Stimulated activated CD8-positive, alpha-beta memory T cell treated with anti-CD3 and anti-CD28 coated beads, Interleukin-12 subunit alpha, Interleukin-12 subunit beta, amount 100 ng/mL, for 1 hour (primary cell): ENCODE measurements at places on chromosomes 1 and 21.

DNA sequence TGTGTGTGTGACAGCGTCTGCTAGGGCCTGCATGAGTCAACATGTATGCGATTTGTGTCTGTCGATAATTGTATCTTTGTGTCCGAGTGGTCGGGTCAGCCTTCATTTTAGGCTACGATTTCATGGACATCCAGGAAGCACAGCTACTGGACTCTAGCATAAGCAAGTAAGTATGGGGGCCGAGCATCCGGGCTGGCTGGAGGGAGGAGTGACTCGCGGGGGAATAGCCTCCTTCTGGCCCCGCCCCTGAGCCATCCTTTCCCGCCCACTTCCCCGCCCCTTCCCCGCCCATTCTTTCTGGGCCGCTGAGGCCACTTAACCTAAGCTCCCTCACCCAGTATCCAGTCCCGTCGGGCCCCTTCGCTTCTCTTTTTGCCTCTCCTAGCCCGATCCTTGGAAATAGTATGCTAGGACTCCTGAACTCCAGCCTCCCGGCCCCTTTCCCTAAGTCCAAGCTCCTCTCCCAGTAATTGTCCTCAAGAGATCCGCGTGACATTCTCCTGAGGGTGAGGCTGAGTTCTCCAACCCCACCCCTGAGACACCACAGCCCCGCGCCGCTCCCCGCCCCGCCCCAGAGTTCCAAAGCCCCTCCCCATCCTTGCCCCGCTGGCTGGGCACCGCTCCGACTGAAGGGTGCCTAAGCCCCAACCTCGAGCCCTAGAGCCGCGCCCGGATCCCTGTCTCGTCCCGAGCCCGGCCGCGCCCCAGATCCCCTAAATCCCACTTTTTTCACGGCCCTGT, 1.2 kb downstream of the MAP3K6 start:
- DNase-seq: peak; percentile 65

DNA sequence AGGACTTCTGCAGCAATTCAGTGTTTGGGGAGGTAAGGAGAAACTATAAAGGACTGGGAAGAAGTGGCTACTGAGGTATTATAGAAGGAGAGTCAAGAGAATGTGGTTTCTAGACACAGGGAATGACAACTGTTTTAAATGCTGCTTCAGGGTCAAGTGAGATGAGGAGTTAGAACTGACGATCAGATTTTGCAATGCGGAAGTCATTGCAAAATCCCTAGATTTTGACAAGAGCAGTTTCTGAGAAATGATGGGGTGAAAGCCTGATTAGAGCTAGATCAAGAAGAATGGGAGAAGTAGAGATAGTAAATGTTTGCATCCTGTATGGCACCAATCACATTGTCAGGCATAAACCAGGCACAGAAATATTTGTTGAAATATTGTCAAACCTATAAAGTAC, 4.7 kb upstream of the TSNAX start:
- DNase-seq: no peak

GRCh38 chr1:11522400-11523235, 43.7 kb downstream of the DISP3 start:
- DNase-seq: no peak

DNA sequence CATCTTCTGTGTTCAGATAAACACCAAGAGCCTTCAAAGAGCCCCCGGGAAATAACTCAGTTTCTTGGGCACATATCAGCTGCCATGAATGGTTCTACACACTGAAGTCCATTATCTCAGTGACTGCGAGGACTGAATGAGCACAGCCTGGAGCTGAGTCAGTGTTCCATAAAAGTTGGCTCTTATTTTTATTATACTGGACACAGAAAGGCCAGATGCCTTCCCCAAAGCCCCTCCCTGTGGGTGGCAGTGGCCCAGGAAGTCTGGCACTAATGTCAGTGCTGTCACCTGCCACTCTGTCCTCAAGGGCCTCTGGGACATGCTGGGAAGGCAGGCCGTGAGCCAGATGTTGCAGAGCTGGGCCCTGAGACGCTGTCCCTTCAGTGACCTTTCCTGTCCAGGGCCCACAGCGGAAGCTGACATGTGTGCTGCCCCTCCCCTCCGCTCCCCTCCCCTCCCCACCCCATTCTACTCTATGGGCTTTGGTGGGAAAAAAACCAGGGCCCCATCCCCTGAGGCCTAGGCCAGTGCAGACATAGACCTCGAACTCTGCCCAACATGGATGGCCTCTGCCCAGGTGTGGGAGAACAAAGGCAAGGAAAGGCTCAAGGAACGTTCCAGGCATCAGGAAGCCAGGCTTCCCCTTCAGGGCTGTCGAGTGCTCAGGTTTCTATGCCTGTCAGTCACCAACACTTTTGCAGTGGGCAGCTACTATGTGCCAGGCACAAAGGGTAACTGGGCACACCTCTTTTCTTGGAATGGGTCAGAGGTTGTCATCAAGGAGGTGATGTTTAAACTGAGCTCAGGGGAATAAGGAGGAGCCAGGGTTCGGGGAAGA, 22.4 kb upstream of the NPPB start:
- DNase-seq: no peak

DNA sequence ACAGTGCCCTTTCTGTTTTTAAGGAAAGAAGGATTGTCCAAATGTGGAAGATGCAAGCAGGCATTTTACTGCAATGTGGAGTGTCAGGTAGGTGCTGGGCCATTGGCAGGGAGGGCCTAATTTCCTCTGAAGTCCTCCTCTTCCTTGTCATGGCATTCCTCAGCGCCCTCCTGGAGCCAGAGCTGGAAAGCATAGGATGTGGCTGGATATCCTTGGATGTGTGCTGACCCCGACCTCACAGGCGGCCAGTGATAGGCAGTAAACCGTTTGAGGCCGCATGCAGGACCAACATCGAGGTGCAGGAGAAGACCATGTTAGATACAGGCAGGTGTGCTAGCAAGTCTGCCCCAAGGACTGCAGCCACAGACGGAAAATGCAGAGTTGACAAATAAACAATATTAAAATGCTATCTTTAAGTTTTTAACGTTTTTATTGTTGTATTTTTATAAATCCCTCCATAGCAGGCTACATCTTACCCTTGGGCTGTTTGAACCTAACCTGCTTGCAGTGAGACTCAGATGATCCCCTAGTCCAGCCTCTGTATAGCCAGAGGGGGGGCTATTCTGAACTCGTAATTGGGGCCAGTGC, 24.3 kb downstream of the SMYD2 start:
- no peak for DNase-seq

GRCh38 chr1:91803123-91803522, 82.8 kb downstream of the TGFBR3 start:
- DNase-seq: no peak
